ENCODE measurements at places on chromosomes 12 and 14.
A peak's percentile ranks its signal among the peaks of the same experiment; 100 is the strongest.

DNA sequence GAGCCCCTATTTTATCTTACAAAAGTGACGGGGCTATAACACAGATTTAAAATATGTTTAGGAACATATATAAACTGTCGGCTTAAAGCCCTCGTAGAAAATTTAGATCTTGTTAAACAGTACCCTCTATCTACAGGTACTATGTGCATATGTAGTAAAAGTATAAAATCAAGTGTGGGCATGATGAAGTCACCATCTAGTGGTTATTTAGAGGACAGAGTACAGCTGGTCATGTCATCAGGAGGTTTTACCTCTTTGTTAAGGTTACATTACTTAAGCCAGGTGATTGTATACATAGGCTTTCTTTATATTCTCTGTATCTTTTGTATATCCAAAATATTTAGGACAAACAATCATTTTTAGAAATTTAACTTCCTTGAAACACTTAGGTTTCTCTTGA, 18.2 kb upstream of the TNS2 start:
- H3K27ac ChIP-seq, result no peak overlapping the region
- H3K4me3 ChIP-seq, result no peak overlapping the region
- no peaks in the 10 kb centered on the region for H3K27me3 ChIP-seq
- no peak for DNase-seq

- DNase-seq, result no peak
- H3K4me3 ChIP-seq, result no peak overlapping the region
- no peaks in the 10 kb centered on the region for H3K4me1 ChIP-seq
- no peaks in the 10 kb centered on the region for H3K27me3 ChIP-seq
- H3K36me3 ChIP-seq, result no peaks in the 10 kb centered on the region
These were observed 29.3 kb downstream of the PIWIL1 start for GRCh38 chr12:130367003-130367402.

GRCh38 chr12:63917864-63918799, 73.6 kb downstream of the SRGAP1 start:
- DNase-seq, result no peak
- H3K36me3 ChIP-seq, result no peaks in the 10 kb centered on the region
- no peak overlapping the region for H3K27ac ChIP-seq
- H3K4me3 ChIP-seq, result no peak overlapping the region
- H3K27me3 ChIP-seq, result no peaks in the 10 kb centered on the region
- no peaks in the 10 kb centered on the region for H3K4me1 ChIP-seq

GRCh38 chr14:77862154-77862786, 62.4 kb downstream of the ADCK1 start:
- H3K27ac ChIP-seq, result no peak overlapping the region
- H3K27me3 ChIP-seq, result no peaks in the 10 kb centered on the region
- H3K4me3 ChIP-seq, result no peak overlapping the region
- no peaks in the 10 kb centered on the region for H3K4me1 ChIP-seq
- peak; percentile 78 for DNase-seq
- no peaks in the 10 kb centered on the region for H3K36me3 ChIP-seq

DNA sequence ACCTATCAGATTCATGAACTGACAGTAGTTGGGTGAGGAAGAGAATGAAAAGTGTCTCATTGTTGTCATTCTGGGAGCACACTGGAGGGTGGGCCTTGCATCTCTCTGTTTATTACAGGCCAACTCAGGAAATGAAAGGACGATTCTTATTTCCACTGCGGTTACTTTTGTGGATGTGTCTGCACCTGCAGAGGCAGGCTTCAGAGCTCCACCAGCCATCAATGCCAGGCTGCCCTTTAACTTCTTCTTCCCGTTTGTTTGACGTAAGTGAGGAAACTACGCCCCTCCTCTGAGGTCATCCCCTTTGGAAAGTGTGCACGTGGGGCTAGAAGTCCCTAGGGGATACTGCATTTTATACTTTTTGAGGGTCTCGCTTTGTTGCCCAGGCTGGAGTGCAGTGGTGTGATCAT, 33.7 kb downstream of the TCTN1 start:
- peak; percentile 21 for DNase-seq
- H3K36me3 ChIP-seq, result peaks cover 16% of the 10 kb centered on the region

- H3K27ac ChIP-seq, result no peak overlapping the region
- peaks cover 2% of the 10 kb centered on the region for H3K36me3 ChIP-seq
- H3K4me1 ChIP-seq, result peaks cover 1% of the 10 kb centered on the region
- no peak overlapping the region for H3K4me3 ChIP-seq
- H3K27me3 ChIP-seq, result no peaks in the 10 kb centered on the region
These were observed 76.1 kb downstream of the RBM19 start for GRCh38 chr12:113889891-113890581.

DNA sequence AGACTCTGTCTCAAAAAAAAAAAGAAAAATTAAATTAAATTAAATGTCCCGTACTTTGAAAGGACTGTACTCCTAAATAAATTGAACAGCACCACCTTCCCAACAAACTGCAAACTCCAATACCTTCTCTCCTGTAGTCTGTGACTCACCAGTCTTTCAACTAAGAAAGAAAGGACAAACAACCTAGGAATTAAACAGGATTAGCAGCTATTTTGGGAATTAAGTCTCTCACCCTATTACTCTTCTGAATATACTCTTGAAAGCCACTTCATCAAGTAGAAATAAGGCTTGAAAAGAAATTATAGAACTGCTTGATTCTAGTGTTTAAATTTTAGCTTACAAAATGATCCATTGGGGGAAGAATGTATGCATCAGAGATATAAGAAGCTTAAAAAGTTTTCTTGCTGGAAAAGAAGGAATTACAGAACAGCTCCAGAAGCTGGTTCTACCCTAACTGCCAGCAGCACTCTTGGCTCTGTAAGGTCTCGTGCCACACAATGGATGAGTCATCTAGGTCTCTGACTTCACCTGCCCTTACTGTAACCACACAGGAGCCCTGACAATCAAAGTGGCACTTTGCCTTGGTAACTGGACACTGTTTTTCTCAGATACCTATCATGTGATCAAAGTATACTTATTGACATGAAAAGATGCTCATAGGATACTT, 57.0 kb upstream of the CERS5 start:
- H3K4me1 ChIP-seq, result peaks cover 28% of the 10 kb centered on the region
- H3K27me3 ChIP-seq, result no peaks in the 10 kb centered on the region
- peaks cover 4% of the 10 kb centered on the region for H3K36me3 ChIP-seq
- peak overlapping the region; percentile 66 for H3K27ac ChIP-seq
- peak; percentile 63 for DNase-seq

GRCh38 chr14:31930493-31931240, 146.4 kb upstream of the ARHGAP5 start:
- DNase-seq, result no peak
- no peak overlapping the region for H3K4me3 ChIP-seq
- no peaks in the 10 kb centered on the region for H3K36me3 ChIP-seq
- no peak overlapping the region for H3K27ac ChIP-seq
- no peaks in the 10 kb centered on the region for H3K27me3 ChIP-seq

- no peaks in the 10 kb centered on the region for H3K27me3 ChIP-seq
- H3K4me3 ChIP-seq, result no peak overlapping the region
- H3K36me3 ChIP-seq, result peaks cover 11% of the 10 kb centered on the region
- DNase-seq, result no peak
- no peaks in the 10 kb centered on the region for H3K4me1 ChIP-seq
These were observed 258.3 kb downstream of the FOXN3 start for GRCh38 chr14:89158701-89159100.

DNA sequence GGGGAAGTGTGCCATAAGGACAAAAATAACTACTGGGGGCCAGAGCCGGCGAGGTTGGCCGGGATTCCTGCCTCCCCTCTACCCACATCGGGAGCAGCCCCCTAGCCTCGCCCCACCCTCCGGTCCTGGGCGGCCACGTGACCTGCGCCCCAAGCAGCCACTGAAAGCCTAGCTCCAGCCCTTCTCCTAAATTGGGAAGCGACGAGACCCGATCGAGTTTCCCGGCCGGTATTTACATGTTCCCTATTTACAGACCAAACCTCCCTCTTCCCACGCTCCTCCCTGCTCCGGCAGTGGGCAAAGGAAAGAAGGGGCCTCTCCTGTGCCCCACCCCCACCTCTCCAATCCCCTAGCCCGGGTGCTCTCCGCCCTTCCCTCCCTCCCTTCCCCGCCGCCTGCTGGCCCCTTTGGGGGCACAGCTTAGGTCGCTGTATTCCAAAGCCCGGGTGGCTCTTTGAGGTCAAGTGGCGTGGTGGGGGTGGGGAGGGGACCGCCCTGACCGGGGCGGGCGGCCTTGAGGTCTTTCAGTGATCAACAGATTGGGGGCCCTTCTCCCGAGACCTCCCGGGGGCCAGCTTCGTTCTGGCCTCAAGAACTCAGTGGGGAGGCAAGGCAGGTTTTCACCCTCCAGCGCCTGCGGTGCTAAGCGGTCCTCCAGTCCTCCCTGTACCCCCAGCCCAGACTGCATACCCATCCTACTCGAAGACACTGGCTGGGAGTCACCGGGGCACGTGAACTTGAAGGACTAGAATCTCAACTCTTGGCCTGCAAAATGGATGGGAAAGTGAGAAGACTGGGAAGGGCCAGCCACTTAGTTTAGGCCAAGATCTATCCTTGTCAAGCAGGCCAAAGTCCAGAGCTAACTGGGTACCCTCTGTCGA, 6.3 kb upstream of the CTDSP2 start:
- peaks cover under 1% of the 10 kb centered on the region for H3K4me1 ChIP-seq
- H3K36me3 ChIP-seq, result no peaks in the 10 kb centered on the region
- DNase-seq, result no peak
- no peak overlapping the region for H3K4me3 ChIP-seq

DNA sequence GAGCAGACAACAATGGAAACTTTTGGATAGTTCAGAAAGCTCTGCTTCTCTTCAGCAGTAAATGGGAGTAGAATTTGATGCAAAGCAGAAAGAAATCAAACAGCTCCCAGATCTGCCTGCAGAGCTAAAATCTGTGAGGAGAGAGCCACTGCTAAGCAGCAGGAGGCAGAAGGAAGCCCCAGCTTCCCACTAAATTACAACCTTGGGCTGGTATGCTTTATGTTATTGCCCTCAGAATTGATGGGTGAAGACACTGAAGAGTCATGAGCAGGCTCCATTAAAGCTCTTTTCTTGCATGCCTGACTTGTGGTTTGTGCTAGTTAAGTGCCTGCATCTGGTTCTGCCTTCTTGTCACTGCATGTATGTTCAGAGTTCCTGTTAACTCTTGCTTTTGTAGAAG, 8.4 kb downstream of the ZC2HC1C start:
- H3K27ac ChIP-seq, result no peak overlapping the region
- peaks cover 13% of the 10 kb centered on the region for H3K36me3 ChIP-seq
- no peaks in the 10 kb centered on the region for H3K4me1 ChIP-seq
- no peaks in the 10 kb centered on the region for H3K27me3 ChIP-seq
- H3K4me3 ChIP-seq, result no peak overlapping the region

DNA sequence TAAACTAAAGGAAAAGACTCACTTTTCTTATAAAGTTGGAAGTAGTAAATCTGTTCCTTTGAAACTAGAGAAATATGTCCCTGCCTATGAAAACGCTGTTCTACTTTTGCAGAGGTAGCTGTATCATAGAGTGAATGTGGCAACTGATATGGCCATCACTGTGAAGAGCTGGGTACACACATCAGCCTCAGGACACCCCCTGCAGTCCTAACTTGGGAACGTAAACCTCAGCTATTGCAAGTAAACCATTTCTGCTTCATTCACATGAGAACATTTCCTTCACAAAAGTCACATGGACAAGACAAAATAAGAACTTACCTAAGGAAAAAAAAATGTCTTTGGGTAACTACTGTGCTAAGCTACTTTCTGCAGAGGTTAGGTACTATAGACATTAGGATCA, 233.3 kb upstream of the PPFIA2 start:
- no peaks in the 10 kb centered on the region for H3K27me3 ChIP-seq
- H3K27ac ChIP-seq, result no peak overlapping the region
- no peak overlapping the region for H3K4me3 ChIP-seq

DNA sequence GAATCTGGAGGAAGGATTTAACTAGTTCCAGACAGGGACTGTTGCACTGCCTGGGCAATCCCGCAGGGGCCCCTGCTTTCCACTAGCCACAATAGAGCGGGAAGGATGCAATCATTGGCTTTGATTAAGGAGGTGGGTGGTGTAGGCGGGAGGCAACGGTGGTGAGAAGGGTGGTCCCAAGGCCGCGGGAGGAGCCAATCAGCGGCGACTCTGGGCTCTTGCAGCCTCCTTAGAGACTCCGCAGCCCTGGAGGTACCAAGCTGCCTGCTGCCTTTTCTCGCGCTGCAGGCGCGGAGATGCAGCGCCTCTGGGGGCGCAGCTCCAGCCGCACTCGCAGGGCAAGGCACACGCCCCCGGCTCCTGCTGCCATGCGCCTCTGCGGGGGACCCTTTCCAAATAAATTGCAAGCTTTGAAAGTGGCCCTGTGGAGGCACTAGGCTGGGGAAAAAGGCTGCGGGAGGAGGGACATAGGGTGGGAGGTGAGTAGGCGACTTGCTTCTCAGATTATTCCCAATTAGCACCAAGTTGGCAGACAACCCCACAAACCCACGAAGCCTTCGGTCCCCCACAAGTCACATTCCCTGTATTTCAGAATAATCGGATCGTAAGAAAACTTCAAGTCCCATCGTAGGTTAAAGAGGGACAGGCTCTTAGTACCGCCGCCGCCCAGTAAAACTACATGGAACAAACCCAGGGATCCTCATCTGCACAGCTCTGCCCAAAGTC, 858 bp upstream of the KCNA1 start:
- no peak overlapping the region for H3K27ac ChIP-seq
- H3K4me1 ChIP-seq, result peaks cover 19% of the 10 kb centered on the region
- H3K36me3 ChIP-seq, result no peaks in the 10 kb centered on the region
- H3K4me3 ChIP-seq, result peak overlapping the region; percentile 7
- DNase-seq, result no peak

GRCh38 chr14:57692671-57693070, 173.2 kb downstream of the SLC35F4 start:
- no peaks in the 10 kb centered on the region for H3K36me3 ChIP-seq
- no peaks in the 10 kb centered on the region for H3K4me1 ChIP-seq
- H3K4me3 ChIP-seq, result no peak overlapping the region
- no peak for DNase-seq
- no peaks in the 10 kb centered on the region for H3K27me3 ChIP-seq
